ENCODE measurements at places on chromosomes 2 and 18.

GRCh38 chr18:51724790-51725721, 527.6 kb upstream of the MEX3C start:
- no peak for DNase-seq

GRCh38 chr2:163324677-163325076, 411.1 kb downstream of the FIGN start:
- no peak for DNase-seq

DNA sequence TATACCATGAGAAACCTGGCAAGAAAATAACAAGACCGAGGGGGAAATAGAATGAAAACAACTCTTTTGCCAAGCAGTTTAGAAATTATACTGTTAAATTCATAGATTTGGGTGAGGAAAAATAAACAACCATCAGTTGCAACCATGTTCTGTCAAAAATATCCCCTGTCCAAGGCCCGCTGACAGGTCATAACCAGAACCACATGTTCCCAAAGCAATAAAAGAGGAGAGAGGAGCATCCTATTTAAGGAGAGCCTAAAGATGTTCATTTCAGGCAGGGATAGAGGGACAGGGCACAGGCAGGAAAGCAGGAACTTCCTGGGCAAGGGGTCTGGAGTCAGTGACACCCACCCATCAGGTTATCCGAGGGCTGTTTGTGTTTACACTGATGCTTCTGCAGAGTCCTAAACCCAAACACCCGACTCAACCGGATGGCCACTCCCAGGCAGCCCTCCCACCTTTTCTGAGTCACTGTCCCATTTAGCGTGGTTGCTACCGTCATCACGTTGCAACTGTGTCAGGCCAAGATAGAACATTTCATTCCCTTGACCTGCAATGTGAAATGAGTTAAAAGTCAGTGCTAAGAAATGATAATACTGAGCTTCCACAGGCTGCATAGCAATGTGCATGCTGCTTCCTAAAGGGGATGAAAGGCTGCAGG, 468.3 kb upstream of the RAB12 start:
- no peak for DNase-seq

- no peak for DNase-seq
Measured at GRCh38 chr2:213491376-213491775, 207.1 kb downstream of the SPAG16 start.

GRCh38 chr18:63936156-63936931, 12.8 kb upstream of the HMSD start:
- DNase-seq, result peak; percentile 5

GRCh38 chr18:77042583-77042982, 90.0 kb downstream of the MBP start:
- no peak for DNase-seq

DNA sequence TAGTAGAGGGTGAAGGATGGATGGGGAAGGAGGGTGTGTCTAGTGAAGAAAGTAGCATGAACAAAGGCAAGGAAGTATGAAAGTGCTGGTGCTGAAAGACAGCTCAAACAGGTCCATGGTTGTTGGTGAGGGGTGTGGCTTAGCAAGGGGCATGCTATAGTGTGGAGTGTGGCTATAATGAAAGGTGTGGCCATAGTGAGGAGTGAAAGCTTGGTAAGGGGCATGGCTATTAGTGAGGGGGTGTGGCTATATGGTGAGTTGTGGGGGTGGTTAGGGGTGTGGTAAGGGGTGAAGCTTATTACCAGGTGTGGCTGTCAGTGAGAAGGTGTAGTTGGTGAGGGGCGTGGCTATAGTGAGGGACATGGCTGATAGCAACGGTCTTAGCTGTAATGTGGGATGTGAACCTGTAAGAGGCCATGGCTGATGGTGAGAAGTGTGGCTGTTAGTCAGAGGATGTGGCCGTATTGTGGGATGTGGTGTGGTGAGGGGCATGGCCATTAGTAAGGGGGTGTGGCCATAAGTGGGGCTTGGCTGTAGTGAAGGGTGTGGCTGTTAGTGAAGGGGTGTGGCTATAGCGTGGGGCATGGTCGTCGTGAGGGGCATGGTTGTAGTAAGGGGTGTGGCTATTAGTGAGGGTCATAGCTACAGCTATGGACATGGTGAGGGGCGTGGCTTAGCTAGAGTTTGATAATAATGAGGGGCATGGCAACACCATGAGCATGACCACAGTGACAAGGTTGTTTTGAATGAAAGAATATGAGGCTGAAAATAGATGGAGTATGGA, 549.6 kb downstream of the FBXO15 start:
- no peak for DNase-seq

- no peak for DNase-seq
Measured at GRCh38 chr2:164812378-164812777, 29.2 kb downstream of the COBLL1 start.

- DNase-seq, result no peak
Measured at GRCh38 chr2:24913911-24914310, 6.1 kb downstream of the ADCY3 start.

- no peak for DNase-seq
Measured at GRCh38 chr18:49149011-49149410, 198.2 kb upstream of the SMAD7 start.

DNA sequence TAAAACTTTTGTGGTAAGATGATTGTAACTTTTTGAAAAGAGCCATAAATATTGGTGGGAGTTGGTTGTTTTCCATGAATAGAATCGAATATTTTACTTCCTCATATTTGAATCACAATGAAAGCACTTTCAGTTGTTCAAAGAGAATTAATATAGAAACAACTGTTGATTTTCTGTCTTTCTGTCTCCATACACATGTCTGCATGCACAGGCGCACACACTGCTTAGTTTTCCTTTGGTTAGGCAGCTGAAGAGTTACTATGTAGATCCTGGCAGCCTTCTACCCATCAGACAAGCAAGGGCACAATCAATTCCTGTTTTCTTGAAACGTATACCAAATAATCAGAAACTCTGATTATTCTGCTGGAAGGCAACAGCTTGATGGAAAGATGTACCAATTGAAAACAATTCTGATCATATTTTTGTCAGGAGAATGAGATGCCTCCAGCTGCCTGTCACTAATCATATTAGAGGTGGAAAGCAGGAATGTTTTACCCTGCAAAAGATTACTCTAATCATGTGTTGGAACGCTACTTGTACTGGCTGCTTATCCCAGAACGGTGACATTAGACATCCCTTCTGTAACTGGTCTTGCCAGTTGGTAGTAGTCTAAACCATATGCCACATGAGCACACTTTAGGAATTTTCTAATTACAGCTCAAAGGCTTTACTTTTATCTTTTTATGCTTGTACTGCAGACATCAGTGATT, 24.0 kb downstream of the SPATS2L start:
- no peak for DNase-seq

- DNase-seq, result no peak
Measured at GRCh38 chr18:47417807-47418206, 166.3 kb upstream of the SKOR2 start.

DNA sequence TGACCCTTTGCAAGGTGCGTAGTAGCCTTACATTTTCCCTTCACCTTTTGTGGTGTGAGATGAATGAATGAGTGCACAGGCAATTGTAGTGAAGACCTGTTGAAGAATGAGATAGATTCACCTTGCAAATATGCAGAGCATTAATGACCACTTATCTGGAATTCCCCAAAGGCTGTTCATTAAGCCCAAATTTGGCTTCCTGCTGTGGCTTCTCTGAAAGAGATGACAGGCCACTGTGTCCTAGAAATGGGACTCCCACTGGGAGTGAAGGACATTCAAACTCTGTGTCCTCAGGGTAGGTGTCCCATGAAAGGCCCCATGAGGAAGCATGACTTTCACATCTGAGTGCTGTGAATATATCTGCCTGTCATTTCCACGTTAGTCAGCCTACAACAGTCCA, 1821.8 kb upstream of the PIK3C3 start:
- DNase-seq, result no peak

GRCh38 chr2:207417301-207417718, 112.5 kb upstream of the CREB1 start:
- no peak for DNase-seq

- no peak for DNase-seq
Measured at GRCh38 chr2:237170020-237170419, 84.3 kb downstream of the COPS8 start.

DNA sequence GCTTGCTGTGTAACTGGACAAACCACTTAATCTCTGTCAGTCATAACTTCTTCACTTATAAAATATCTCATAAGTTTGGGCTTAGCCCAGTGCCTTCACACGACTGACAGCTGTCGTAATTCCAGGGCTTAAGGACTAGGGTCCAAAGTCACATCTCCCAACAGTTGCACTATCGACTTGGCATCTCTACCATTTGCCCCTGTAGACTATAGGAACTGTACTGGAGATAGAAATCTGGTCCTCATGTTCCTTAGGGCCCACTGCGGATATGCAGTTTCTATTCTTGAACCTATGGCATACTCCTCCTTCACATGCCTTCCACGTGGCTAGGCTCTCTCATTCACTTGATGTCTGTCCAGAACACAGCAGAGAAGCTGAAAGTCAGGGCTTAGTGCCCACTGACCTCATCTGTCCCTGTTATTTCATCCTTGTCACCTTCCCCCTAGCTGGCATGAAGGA, 2.7 kb downstream of the ABHD1 start:
- no peak for DNase-seq

GRCh38 chr18:1057367-1057766, 152.7 kb downstream of the ADCYAP1 start:
- no peak for DNase-seq

DNA sequence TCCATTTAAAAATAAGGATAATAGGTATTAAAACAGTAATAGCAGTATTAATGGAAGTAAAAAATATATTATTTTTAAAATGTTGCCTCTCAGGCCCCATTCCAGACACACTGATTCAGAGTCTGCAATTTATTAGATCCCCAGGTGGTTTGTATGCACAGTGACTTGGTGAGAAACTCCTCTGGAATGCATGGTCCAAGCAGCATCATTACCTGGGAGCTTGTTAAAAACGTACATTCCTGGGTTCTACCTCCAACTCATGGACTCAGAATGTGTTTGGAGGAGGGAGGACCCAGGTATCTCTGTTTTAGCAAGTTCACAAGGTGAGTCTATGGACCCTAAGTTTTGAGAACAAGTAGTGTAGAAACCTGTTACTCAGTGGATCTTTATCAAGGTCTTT, 95.6 kb downstream of the ITGA4 start:
- no peak for DNase-seq

DNA sequence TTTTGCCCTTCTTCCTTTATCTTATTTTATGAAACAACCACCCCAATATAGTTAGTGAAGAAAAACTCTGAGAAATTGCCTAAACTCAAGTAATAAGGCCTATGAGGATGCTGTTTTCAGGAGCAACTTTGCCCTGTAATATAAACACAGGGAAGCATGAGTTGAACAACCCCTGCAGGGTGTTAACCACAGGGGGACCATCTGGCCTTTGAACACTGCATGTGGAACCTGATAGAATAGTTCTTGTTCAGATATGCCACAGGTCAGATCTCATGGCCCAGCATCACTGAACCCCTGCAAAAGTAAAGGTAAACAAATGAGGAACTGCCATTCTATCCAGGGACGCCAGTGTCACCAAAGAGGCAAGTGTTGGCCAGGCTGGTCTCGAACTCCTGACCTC, 82.6 kb downstream of the MAPK4 start:
- DNase-seq, result no peak

GRCh38 chr18:58592223-58593214, 36.4 kb downstream of the ALPK2 start:
- no peak for DNase-seq

DNA sequence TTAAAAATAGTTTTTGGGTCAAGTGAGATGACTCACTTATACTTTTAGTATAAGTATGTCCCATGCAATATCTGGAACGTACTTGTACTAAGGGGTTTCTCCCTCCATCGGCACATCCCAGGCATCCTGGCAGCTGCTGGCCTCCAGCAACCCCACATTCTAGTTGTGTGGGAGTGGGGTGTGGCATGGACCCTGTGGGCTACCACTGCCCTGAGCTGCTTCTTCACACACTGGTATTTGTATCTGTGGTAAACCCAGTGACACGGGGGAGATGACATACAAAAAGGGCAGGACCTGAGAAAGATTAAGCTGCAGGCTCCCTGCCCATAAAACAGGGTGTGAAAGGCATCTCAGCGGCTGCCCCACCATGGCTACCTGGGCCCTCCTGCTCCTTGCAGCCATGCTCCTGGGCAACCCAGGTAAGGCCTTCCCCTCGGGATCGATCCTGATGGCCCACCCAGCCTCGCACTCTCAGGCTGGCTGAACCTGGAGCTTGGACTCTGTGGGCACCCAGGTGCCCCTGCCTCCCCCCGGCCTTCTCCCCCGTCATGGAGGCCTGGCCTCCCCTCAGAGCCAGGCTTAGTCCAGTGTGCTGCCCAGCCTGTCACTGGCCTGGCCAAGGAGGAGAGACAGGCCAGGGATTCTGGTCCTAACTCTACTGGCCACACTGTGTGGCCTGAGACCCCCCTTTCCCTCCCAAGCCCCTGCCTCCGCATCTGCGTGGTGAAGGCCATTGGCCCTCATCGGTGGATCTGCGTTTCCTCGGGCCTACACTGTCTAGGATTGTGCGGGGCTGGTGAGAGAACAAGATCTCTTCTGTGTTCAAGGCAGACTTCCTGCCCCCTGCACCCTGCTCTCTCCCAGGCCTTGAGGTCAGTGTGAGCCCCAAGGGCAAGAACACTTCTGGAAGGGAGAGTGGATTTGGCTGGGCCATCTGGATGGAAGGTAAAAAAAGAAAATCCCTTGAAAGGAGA, at the start of gene GNLY:
Gene GNLY, plus strand, starts transcription at position 307 of the 974 bp plus-strand sequence. Its CDS starts 61 bp downstream, at position 368.
- DNase-seq, result no peak

- DNase-seq, result no peak
Measured at GRCh38 chr2:119696494-119697030, 17.6 kb downstream of the TMEM177 start.

DNA sequence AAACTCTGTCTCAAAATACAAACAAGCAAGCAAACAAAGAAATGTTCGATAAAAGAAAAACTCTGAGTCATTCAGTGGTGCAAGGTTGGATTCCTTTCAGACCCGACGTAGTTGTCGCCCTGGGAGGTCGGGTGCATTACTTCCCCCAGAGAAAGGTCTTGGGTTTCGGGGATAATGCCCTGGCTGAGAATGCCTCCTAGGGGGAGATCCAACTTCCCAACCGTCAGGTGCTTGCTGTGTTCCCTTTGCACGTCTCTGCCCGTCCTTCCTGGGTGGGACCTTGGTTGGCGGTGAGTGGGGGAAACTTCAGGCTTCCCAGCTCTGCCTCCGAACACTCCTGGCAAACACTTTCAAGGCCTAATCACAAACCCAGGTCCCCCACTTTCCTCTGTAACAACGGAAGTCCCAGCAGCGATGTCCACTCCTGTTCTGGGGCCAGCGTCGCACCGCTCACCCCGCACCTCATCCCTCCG, 609 bp downstream of the TPGS2 start:
- DNase-seq, result no peak

DNA sequence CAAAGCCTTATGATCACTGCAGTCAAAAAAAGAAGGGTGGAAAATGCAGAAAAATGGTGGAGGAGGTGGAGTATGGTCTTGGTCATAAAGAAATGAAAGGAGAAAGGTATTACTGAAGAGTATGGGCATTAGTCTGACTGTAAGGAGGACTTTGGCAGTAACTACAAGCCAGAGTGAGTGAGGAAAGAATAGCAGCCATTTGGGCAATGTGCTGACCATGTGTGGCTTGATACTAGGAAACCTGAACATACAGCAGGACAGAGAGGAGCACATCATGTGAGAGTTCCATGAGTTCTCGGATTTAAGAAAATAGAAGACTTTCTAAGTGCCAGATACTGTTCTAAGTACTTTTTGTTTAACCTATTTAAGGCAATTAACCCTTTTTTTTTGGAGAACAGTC, 8.5 kb downstream of the DTNA start:
- DNase-seq, result no peak

GRCh38 chr2:159617100-159617499, 752 bp upstream of the BAZ2B start:
- no peak for DNase-seq

All from GOT3 (cell line).